ENCODE measurements at places on chromosomes 5 and 9.

DNA sequence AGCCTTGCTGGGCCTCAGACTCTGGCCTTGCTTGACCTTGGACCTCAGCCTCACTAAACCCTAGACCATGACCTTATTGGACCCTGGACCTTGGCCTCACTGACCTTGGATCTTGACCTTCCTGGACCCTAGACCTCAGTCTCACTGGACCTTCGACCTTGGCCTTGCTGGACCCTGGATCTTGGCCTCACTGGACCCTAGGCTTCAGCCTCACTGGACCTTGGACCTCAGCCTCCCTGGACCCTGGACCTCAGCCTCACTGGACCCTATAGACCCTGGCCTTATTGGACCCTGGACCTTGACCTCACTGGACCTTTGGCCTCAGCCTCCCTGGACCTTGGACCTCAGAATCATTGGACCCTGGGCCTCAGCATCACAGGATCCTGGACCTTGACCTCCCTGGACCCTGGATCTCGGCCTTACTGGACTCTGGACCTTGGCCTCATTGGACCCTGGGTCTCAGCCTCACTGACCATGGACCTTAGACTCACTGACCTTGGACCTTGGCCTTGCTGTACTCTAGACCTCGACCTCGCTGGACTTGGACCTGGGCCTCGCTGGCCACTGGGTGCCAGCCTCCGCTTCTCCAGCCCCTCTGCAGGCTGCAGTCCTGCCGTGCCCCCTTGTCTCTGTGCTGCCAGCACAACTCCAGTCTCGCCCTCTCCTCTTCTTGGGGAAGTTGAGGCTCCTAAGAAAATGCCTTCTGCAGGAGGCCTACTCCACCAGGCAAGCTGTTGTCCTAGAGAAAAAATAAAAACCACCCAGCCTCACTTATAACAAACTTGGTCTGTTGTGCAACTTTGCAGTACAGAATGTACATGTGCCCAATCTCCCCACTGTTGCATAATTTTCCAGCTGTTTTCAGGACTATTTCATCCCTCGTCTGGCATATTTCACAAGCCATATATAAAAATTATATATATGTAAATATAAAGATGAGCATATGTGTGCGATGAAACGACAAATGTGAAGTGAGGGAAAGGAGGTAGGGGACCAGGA lies 11.0 kb upstream of the ADAMTS2 start:
- DNase-seq, result no peak

DNA sequence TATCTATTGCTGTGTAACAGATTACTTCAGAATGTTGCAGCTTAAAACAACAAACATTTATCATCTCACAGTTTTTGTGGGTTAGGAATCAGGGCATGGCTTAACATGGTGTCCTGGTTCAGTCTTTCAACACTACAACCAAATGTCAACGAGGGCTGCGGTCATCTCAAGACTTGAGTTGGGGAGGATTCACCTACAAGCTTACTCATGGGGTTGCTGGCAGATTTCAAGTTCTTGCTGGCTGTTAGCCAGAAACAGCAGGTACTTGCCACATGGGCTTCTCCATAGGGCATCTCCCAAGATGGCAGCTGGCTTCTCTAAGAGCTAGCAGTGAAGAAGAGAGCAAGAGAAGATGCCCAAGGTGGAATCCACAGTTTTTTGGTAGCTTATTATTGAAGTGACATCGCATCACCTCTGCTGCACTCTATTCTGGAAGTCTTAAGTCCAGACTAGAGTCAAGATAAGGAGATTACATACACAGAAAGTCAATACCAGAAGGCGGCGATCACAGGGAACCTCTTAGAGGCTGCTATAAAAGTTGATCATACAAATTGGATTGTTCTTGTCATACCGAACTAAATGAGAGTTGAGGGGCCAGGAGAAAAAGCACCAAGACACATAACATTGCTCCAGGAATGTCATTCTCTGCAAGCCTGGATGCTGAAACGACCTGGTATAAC lies 42.2 kb downstream of the C9orf153 start:
- DNase-seq, result no peak

DNA sequence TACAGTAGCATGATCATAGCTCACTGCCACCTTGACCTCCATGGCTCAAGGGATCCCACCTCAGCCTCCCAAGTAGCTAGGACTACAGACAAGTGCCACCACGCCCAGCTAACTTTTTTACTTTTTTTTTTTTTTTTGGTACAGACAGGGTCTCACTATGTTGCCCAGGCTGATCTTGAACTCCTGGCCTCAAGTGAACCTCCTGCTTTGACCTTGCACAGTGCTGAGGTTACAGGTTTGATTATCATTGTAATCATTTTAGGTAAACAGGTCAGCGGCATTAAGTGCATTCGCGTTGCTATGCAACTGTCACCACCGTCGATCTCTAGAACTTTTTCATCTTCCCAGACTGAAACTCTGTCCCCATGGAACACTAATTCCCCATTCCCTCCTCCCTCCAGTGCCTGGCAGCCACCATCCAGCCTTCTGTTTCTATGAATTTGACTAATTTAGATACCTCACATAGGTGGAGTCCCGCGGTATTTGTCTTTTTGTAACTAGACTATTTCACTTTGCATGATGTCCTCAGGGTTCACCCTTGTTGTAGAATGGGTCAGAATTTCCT lies 5.8 kb upstream of the CARD19 start:
- DNase-seq, result no peak

GRCh38 chr9:124868511-124869465 lies 6.9 kb downstream of the ARPC5L start:
- DNase-seq, result peak; percentile 82

- DNase-seq, result no peak
Observed at GRCh38 chr5:59180515-59180914, 597.6 kb downstream of the RAB3C start.

GRCh38 chr9:95505717-95506427 lies 10.9 kb downstream of the PTCH1 start:
- DNase-seq, result no peak

Data from activated CD8-positive, alpha-beta memory T cell treated with anti-CD3 and anti-CD28 coated beads for 4 hours (primary cell).